SJCRH30 (cell line): ENCODE measurements at places on chromosomes 13 and 19.
A peak's percentile ranks its signal among the peaks of the same experiment; 100 is the strongest.

- no peak for DNase-seq
- H3K27ac ChIP-seq = no peak within 1 kb of the TSS
- H3K4me1 ChIP-seq = peaks cover 7% of the 10 kb centered on the region; the same call in 1 of the 2 replicates
- H3K27me3 ChIP-seq = no peaks in the 10 kb centered on the region
- H3K4me3 ChIP-seq = no peak within 1 kb of the TSS
Measured at GRCh38 chr13:101452519-101453485, at the start of gene ITGBL1. Gene ITGBL1 (plus strand): TSS chr13:101452675. CDS start chr13:101452834, 159 bp downstream.

GRCh38 chr13:111051041-111051725 is 63.9 kb upstream of the ARHGEF7 start:
- no peaks in the 10 kb centered on the region for H3K36me3 ChIP-seq
- H3K27ac ChIP-seq = no peak overlapping the region
- DNase-seq = no peak
- H3K4me1 ChIP-seq = peaks cover 15% of the 10 kb centered on the region
- no peaks in the 10 kb centered on the region for H3K27me3 ChIP-seq

DNA sequence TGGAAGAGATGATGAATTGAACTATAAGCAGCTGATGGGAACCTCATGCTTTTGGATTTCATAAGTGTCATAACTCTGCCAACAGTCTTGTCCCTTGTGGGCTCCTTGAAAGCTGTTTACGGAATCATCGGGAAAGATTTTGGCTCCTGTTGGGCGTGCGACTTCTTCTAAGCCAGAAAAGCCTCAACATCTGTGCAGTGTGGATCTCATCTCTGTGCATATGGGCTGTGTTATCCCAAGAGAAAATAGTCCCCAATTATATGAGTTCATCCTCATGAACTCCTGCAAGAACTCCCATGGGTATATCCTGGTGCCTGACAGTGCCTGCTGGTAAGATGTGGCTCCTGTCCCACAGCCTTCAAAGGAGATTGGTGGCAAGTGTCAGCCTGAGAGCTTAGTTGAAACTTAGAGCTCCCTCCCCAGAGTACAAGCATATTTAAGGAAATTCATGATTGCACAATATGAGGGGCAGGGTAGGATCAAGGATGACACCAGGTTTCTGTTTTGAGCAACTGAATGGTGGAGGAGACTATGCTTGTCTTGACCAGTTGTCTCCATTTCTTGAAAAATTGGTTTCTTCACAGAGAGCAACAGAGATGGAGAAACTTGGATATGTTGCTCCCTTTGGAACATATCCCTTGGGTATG is 243.5 kb downstream of the ITGBL1 start:
- no peaks in the 10 kb centered on the region for H3K36me3 ChIP-seq
- H3K27me3 ChIP-seq = no peaks in the 10 kb centered on the region
- DNase-seq = no peak
- H3K4me1 ChIP-seq = no peaks in the 10 kb centered on the region

DNA sequence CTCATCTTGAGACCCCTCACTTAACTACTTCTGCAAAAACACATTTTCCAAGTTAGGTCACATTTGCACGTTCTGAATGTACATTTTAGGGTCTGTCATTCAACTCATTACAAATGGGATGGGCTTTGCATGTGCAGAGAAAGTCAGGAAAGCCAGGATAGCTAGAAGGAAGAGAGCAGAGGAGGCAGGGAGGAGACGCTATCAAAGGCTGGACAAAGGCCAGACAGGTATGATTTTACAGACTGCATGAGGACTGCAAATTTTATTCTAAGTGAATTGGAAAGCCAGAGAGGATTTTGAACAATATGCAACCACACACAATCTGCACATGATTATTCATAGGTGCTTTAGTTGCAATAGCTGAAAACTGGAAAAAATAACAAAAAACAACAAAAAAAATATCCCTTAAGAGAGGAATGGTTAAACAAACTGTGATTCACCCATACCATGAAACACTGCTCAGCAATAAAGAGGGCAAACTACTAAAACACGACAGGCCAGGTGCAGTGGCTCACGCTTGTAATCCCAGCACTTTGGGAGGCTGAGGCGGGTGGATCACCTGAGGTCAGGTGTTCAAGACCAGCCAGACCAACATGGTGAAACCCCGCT is 21.1 kb downstream of the SYDE1 start:
- no peak overlapping the region for H3K4me3 ChIP-seq
- no peaks in the 10 kb centered on the region for H3K27me3 ChIP-seq
- no peak for DNase-seq
- H3K27ac ChIP-seq = no peak overlapping the region
- H3K36me3 ChIP-seq = no peaks in the 10 kb centered on the region

DNA sequence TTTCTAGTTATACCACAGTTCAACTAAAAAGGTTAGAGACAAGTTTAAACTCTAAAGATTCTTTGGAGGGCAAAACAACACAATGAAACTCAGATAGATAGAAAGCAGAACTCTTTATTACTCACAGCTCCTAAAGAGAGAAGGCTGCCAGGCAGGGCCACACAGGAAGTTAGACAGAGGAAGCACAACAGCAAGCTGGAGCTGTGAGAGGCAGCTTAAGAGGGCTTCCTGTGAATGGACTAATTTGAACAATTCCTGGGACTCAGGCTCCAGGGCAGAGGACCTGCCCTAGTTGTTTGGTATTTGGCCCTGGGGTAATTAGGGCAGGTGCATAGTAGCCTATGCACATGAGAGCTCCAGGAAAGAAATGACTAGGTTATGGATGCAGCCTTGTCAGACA is 803.6 kb downstream of the DIAPH3 start:
- no peak overlapping the region for H3K27ac ChIP-seq
- no peak overlapping the region for H3K4me3 ChIP-seq
- no peaks in the 10 kb centered on the region for H3K27me3 ChIP-seq
- no peak for DNase-seq

GRCh38 chr13:46106839-46107371 is 2.1 kb upstream of the CPB2 start:
- no peaks in the 10 kb centered on the region for H3K4me1 ChIP-seq
- H3K36me3 ChIP-seq = no peaks in the 10 kb centered on the region
- H3K4me3 ChIP-seq = no peak overlapping the region
- H3K27ac ChIP-seq = no peak overlapping the region
- H3K27me3 ChIP-seq = no peaks in the 10 kb centered on the region

- no peaks in the 10 kb centered on the region for H3K36me3 ChIP-seq
- peak; percentile 68 for DNase-seq
- no peak overlapping the region for H3K4me3 ChIP-seq
Measured at GRCh38 chr19:18349524-18350128, 9.2 kb downstream of the PGPEP1 start.
